Naive B cell (primary cell): ENCODE measurements at places on chromosomes 2 and 18.

DNA sequence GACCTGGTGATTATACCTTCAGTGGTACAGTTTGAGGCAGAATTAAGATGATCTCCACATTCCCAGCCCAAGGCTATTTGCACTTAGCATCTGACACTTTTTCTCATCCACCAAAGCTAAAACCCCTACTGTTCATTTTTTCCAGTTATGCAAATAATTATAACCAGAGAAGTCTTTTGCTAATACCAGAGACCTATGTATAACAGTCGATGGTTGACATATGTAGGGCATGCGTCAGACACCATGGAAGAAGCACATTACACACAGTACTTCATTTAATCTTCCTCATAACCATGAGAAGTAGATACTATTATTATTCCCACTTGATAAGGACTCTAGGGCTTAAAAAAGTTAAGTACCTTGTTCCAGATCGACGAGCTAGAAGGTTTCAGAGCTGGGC lies 36.5 kb downstream of the AP1S3 start:
- DNase-seq: no peak

DNA sequence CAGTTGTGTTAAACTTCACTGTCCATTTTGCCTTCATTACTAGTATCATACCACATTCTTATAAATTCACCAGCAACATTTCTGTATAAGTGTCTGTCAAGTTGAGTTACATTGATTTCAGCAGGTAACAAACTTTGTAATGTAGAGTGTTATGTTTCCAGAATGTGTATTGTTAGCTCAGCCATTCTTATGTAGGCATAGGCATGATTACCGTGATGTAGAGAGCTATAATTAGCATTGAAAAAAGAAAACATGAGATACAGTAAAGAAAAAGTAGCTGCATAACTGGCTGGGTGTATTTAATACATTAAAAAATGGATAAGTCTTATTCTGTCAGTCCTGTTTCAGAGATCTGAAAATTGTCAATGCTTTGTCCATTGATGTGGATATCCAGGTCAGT lies 8.5 kb downstream of the KCNJ13 start:
- DNase-seq: no peak

DNA sequence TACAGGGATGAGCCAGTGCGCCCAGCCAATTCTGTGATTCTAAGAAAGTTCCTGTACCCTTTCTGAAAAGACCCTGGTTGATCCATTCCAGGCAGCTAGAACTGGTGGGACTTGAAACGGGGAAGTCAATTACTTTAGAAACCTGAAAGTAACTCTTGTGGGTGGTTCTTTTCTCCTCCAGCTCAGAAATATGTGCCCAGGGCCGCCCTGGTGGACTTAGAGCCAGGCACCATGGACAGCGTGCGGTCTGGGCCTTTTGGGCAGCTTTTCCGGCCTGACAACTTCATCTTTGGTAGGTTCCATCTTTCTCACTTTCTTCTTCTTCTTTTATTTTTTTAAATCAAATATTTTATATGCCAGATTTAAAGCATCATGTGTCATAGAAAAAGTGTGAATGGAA lies 2.7 kb downstream of the TUBB6 start:
- no peak for DNase-seq

- no peak for DNase-seq
Measured at GRCh38 chr2:171185941-171186340, 25.2 kb upstream of the TLK1 start.

- DNase-seq: no peak
Measured at GRCh38 chr2:189555232-189555631, 25.4 kb downstream of the SLC40A1 start.

GRCh38 chr18:64116571-64117175 lies 32.2 kb downstream of the LINC00305 start:
- no peak for DNase-seq
